ENCODE measurements at places on chromosomes 3 and 15.

GRCh38 chr3:144294659-144295538 is 323.3 kb downstream of the DIPK2A start:
- DNase-seq, result no peak

DNA sequence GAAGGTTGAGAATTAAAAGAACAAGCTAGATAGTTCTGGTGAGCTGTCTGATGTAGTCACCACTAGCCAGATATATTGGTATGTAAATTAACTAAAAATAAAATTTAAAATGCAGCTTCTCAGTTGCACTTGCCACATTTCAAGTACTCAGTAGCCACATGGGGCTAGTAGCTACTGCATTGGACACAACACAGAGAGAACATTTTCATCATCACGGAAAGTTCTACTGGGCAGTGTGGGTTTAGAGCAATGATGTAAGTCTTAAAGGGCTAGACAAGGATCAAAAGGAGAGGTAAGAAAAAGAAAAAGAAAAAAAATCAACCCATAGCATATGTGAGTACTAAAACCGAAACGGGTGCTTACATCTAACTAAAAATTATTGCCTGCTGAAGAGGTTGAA is 282.4 kb upstream of the LRRFIP2 start:
- no peak for DNase-seq

- DNase-seq, result no peak
Observed at GRCh38 chr3:74426571-74426970, 187.9 kb downstream of the CNTN3 start.

- no peak for DNase-seq
Observed at GRCh38 chr3:46853441-46854415, 9.5 kb downstream of the MYL3 start.

DNA sequence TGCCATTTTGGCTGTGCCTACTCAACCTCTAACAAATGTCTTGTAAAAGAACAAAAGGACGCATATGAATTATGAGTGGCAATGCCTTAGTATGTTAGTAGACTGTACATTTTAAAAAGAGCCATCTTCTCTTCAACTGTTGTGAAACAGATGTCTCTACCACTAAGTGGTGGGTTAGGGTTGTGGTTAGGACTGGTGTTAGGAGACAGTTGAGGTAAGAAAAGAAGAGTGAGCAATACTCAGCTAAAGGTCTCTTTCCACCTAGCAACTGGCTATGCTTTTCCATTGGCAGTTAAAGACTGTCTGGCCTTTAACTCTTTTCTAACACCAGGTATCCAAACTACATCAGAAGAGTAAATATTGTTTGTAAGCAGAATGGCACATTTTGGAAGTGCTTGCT is 221.7 kb upstream of the TBC1D5 start:
- DNase-seq, result no peak

DNA sequence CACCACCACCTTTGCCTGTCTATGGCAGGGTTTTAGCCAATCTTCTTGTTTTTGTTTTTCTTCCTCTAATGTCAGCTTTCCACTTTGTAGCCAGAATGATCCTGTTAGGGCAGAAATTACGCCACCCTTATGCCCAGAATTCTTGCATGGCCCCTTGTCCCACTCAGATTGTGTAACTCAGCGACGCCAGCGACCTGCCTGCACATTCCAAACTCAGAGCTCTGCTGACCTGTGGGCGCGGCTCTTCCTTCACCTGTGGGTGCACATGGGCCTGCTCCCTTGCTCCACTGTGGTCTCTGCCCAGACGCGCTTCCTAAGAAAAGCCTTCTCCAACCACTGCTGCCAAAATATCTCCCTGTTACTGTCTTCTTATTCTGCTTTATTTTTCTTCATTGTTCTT is 45.0 kb downstream of the MED12L start:
- DNase-seq, result no peak

GRCh38 chr15:77021803-77022381 is 27.0 kb downstream of the PSTPIP1 start:
- no peak for DNase-seq

DNA sequence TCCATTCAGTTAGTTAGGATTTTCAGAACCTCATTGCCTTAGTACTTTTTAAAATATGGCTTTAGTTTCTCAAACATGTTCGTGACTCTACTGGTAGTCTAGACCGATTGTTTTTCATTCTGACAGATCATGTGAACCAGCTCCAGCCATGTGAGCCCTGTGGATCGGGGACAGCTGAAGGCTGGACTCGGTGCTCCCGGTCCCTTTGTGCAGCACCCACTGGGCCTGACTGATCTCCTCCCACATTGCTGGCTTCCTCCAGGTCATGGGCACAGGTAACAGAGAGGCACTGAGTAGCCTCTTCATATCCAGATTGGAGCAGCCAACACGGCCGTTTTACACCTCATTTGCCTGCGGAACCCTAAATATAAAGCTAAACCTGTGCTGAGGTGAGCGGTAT is 30.5 kb downstream of the NIPA2 start:
- DNase-seq, result no peak

GRCh38 chr15:90869601-90870353 is 1.4 kb downstream of the FURIN start:
- DNase-seq, result peak; percentile 91

GRCh38 chr3:185807445-185808068 is 17.3 kb downstream of the IGF2BP2 start:
- DNase-seq, result peak; percentile 87

DNA sequence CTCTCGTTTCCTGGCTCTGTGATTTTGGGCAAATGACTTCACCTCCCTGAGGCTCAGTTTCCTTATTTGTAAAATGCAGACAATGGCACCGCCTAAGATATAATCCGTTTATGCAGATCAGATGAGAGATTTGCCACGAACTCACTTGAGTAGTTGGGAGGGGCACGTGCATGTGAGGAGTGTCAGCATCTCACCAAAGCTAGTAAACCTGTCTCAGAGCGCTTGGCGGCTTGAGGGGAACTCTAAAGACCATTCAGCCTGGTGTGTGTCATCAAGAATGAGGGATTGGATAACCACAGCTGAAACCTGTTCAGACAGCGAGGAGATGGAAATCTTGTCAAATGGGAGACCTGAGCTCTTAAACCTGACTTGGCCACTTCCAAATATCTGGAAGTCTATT is 48.7 kb downstream of the BDH1 start:
- no peak for DNase-seq

DNA sequence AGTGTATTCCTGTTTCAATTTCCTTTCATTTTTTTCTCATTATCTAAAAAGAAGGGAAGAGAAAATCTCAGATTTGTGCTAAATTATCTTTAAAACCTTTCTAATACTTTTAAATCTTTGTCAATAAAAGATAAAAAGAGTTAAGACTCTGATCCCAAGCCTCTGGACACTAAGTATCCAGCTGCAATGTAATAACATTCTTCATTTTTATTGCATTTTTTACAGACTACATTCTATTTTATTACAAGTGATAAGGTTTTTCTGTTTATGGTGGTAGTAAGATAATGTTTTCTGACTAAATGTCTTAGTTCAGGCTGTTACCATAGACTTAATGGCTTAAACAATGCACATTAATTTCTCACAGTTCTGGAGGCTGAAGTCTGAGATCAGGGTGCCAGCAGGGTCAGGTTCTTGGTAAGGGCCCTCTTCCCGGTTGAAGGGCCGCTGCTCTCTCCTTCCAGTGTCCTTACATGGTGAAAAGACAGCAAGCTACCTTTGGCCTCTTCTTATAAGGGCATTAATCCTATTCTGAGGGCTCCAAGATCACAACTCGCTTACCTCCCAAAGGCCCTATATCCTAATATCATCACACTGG is 19.7 kb downstream of the KCNAB1 start:
- DNase-seq, result no peak

- DNase-seq, result no peak
Observed at GRCh38 chr3:44077267-44077666, 164.4 kb upstream of the TOPAZ1 start.

DNA sequence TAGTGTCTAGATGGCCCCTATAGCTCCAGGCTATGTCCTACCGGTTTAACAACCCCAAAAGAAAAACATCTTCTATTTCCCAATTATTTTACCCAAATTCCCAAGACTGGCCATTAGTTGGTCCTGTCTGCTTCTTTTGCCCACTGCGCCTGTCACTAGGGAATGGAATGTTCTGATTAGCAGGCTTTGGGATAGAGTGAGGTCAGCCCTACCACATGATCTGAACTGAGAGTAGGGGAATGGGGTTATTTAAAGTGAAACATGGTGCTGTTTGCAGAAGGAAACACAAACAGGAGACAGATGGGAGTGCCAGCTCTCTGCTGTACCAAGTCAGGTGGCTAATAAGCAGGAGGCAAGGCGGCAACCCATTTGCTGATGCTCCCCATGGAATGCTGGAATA is 635.6 kb upstream of the CFAP20DC start:
- no peak for DNase-seq

DNA sequence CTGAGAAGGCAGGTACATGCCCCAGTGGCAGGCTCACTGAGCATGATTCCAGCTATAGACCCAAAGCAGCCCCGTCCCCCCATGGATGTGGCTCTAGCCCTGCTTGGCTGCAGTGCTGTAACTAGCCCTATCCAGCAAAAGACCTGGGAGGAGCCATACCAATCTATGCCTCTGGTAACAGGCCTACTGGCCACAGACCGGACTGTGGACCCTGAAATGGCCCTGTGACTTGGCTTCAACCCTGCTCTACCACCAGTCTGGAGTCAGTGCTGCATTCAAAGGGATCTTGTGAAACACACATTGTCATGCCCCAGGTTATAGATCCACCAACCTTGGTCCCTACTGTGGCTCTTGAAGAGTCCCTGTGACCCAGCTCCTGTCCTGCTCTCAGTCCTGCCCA is 46.7 kb downstream of the OXSM start:
- DNase-seq, result no peak

DNA sequence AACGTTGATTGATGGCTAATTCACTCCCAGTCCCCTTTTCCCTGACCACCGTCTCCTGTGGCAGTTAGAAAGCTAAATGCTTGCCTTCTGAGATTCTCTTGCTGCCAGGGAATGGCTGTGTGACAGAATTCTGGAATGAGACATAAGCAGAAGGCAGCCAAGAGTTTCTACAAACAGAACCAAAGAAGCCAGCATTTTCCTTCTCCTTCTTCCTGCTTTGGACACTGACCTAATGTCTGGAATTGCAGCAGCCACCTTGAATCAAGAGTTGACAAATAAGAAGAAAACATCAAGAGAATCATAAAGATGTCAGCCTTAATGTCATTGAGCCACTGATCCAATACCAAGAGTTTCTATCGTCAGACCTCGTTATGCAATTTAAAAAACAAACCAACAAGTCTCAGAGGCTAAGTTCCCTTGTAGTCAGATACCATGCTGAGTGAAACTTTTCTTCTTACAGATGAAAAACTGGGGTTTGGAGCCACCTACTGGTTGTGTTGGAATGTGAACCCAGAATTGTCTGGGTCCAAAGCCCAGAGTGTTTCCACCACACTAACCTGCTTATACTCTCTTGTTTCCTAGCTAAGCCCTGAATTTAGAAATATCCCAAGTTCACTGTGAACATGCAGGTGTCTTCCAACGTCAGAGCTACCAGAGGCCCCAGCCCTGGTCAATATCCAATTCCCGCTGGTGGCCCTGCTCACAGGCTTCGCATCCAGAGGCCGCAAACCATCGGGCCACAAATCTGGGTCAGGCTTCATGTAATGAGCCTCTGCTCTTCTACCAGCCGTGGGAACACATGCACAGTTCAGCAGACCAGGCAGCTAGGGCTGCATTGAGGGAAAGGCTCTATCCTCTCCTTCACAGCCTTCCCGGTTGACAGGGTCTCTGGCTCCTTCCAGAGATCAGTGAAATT is 42.5 kb downstream of the MCF2L2 start:
- DNase-seq, result peak; percentile 71

GRCh38 chr15:86647810-86648440 is 568.3 kb downstream of the AGBL1 start:
- DNase-seq, result no peak

GRCh38 chr15:78384651-78385050 is 44.5 kb downstream of the CRABP1 start:
- DNase-seq, result no peak

DNA sequence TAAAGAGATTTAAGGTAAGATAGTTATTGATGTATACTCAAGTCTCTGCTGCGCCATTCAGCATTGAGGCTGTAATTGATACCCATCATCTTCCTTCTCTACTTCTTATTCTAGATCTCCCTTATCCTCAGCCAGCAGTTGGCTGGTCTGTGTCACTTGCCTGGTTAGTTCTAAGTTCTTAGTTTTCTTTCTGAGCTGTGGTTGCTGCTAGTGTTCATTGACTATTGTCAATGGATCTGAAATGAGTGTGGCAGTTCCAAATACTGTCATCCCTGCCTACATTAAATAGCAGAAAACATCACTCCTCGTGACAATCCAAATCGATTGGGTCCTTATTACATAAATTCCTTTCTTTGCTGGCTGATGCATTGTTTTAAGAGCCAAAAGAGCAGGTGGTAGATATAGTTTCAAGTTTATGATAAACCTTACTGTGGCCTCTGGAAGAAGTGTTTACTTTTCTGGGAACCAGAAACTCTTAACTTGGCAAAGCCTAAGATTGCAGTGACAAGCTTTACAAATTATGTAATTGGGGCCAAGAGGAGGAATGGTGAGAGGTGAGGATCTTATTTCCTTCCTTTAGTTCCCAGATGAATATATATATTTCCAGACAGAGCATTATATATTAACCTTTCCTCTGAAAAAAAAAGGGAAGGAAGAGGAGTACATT is 168.0 kb downstream of the GMNC start:
- DNase-seq, result no peak

DNA sequence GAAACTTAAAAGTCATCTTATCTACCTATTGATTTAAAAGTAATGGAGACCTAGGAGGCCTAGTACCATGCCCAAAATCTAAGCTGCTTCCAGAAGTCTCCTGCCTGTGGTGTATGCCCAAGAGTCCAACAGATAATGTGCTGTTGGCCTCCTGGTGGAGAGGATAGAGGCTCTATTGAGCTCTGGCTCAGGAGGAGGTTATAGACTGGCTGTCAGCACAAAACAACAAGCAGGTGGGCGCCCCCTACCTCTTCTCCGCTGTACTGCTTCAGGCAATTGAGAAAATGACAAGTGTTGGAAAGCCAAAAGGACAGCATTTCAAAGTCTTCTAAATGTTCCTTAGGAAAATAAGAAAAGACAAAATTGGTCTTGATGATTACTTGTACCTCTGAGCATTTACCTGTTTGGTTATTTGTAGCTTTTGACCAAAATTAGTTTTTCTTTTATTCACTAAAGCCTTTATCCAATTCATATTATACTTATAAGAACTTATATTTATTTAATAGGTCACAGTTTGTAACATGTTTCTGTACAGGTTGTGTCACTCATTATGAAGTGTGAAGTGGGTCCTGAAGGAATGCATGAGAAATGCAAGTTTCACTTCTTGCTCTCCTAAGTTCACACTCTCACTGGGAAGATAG is 17.2 kb upstream of the GNB5 start:
- DNase-seq, result peak; percentile 25

GRCh38 chr3:146832857-146833458 is 227.8 kb upstream of the PLSCR5 start:
- no peak for DNase-seq

- DNase-seq, result no peak
Observed at GRCh38 chr3:118970819-118971218, 63.8 kb downstream of the IGSF11 start.

Data from LoVo (cell line).